Activated naive CD8-positive, alpha-beta T cell treated with anti-CD3 and anti-CD28 coated beads, Interleukin-2, amount 10 ng/mL, durations not matched to agents 7 days and 5 days (primary cell): ENCODE measurements at places on chromosomes 6 and 20. TPM values are rescaled to one million over a fixed set of nuclear protein-coding genes. Genes with fewer than 3 reads are reported as not detected.

GRCh38 chr6:168992446-168993144 lies 261.1 kb downstream of the THBS2 start:
- H3K4me3 ChIP-seq, result no peak overlapping the region
- H3K27me3 ChIP-seq, result no peaks in the 10 kb centered on the region
- H3K4me1 ChIP-seq, result no peaks in the 10 kb centered on the region
- no peak overlapping the region for H3K27ac ChIP-seq
- no peaks in the 10 kb centered on the region for H3K36me3 ChIP-seq

GRCh38 chr6:168155193-168155592 lies 76.2 kb upstream of the FRMD1 start:
- H3K27ac ChIP-seq, result no peak overlapping the region
- H3K4me3 ChIP-seq, result no peak overlapping the region
- peaks cover 5% of the 10 kb centered on the region for H3K27me3 ChIP-seq
- no peaks in the 10 kb centered on the region for H3K36me3 ChIP-seq
- no peak for DNase-seq

DNA sequence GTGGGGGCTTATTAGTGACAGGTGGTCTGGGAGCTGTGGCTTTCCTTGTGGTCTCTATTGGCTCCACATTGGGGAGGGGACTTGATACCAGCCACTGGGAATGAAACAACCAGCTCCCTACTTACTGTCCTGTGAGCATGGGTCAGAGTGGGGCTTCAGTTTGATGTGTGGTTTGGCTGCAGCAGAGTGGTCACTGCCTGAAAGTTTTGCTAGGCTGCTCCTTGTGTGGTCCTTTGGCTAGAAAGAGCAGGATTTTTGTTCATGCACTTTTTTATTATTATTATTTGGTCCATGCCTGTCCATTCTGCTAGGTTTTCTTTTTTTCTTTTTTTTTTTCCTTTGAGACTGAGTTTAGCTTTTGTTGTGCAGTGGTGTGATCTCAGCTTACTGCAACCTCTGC lies 7.5 kb upstream of the TMEM14B start:
- DNase-seq, result no peak
- no peaks in the 10 kb centered on the region for H3K27me3 ChIP-seq
- H3K27ac ChIP-seq, result no peak overlapping the region
- H3K36me3 ChIP-seq, result peaks cover 4% of the 10 kb centered on the region
- no peak overlapping the region for H3K4me3 ChIP-seq

DNA sequence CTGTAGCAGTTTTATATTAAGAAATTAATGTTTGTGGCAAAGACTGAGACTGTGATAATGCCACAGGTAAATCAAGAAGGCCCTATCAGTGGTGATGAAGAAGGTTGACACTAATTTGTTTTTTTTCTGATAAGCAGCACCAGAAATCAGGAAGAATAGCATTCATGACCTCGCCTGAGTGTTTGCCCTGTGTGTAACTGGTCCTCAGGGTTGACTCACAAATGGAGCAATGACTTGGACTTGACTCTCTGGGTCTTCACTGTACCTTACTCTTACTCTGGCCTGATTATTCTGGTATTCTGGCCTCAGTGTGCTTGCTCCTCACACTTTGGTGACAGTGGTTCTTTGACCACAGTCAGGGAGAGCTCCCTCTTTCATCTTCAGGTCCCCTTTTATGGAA lies 243.9 kb downstream of the HAO1 start:
- no peak overlapping the region for H3K27ac ChIP-seq
- no peak overlapping the region for H3K4me3 ChIP-seq
- no peaks in the 10 kb centered on the region for H3K27me3 ChIP-seq
- no peaks in the 10 kb centered on the region for H3K4me1 ChIP-seq
- no peaks in the 10 kb centered on the region for H3K36me3 ChIP-seq

- H3K4me3 ChIP-seq, result no peak overlapping the region
- H3K27ac ChIP-seq, result no peak overlapping the region
- peaks cover 3% of the 10 kb centered on the region for H3K36me3 ChIP-seq
Measured at GRCh38 chr6:139439349-139439748, 64.9 kb upstream of the CITED2 start.

- no peaks in the 10 kb centered on the region for H3K4me1 ChIP-seq
- H3K27me3 ChIP-seq, result no peaks in the 10 kb centered on the region
- no peak overlapping the region for H3K4me3 ChIP-seq
- no peak for DNase-seq
- H3K27ac ChIP-seq, result no peak overlapping the region
Measured at GRCh38 chr6:146985111-146985510, 219.1 kb upstream of the STXBP5 start.

GRCh38 chr20:64188091-64188490 lies 23.8 kb downstream of the MYT1 start:
- H3K27ac ChIP-seq, result no peak overlapping the region
- DNase-seq, result no peak
- peaks cover 5% of the 10 kb centered on the region for H3K27me3 ChIP-seq
- no peaks in the 10 kb centered on the region for H3K36me3 ChIP-seq

GRCh38 chr6:44867571-44868334 lies 460.4 kb upstream of the RUNX2 start:
- H3K4me3 ChIP-seq, result peak overlapping the region; percentile 54
- H3K36me3 ChIP-seq, result peaks cover 34% of the 10 kb centered on the region
- peak overlapping the region; percentile 71 for H3K27ac ChIP-seq
- no peaks in the 10 kb centered on the region for H3K27me3 ChIP-seq
- H3K4me1 ChIP-seq, result peaks cover 21% of the 10 kb centered on the region

GRCh38 chr20:62796699-62797491 lies 622 bp downstream of the MRGBP start:
- H3K27ac ChIP-seq, result peak overlapping the region; percentile 85
- H3K4me3 ChIP-seq, result peak overlapping the region; percentile 87
- H3K4me1 ChIP-seq, result peaks cover 7% of the 10 kb centered on the region

- DNase-seq, result no peak
- no peaks in the 10 kb centered on the region for H3K27me3 ChIP-seq
- H3K27ac ChIP-seq, result no peak overlapping the region
- H3K4me1 ChIP-seq, result no peaks in the 10 kb centered on the region
Measured at GRCh38 chr6:153073841-153074240, 57.2 kb downstream of the RGS17 start.

DNA sequence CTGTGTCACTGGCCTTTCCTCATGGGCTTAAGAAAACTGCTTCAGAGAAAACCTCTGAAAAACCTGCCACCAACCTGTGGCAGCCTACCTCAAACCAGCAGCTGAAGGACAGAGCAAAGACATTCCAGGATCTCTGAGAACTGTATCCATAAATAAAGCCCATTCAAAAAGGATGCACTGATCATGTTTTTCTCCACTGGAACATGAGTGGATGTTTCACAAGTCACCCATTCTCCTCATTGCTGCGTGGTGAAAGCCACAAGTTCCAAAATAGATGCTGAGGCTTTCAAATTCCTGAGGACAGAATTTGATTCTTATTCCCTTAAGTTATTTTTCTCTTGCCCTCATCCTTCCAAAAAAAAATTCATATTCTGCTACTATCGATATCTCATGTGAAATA lies 280.6 kb downstream of the KHDC1L start:
- DNase-seq, result no peak
- H3K27me3 ChIP-seq, result no peaks in the 10 kb centered on the region
- no peak overlapping the region for H3K27ac ChIP-seq
- H3K4me3 ChIP-seq, result no peak overlapping the region
- H3K36me3 ChIP-seq, result no peaks in the 10 kb centered on the region

DNA sequence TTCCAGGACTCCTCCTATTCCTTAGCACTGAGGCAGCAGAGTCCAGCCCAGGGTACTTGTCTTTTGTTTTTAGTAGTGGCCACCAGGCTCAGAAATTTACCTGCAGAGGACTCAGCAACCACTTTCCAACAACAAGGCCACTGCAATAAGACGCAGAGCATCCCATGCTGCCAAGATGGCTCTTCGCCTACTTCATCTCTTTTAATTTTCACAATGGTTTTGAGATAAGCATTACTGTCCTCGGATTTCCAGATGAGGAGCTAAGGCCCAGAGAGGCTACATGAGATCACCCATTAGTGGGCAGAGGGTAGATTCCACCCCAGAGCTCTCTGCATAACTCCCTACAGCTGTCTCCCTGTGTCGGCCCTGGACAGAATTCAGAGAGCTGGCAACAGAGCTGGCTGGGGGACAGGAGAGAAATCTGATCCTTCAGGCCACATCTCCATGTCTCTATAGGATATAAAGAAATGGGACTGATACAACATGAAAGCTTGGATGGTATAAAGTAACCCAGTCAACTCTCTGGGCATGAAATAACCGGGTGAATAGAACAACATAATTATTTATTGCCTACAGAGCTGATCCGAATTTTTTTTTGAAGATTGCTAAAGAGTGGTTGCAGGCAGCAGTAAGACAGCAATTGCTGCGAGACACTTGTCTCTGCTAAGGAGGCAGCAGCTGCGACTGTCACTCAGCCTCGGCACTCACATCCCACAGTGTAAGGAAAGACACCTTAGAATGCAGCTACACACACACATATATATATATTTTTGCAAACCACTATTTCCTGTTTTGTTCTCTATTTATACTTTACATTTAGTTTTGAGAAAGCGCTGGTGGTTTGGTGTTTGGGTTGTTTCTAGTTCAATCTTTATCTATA lies 37.2 kb downstream of the SCML4 start:
- peak overlapping the region; percentile 87 for H3K27ac ChIP-seq
- peaks cover 51% of the 10 kb centered on the region for H3K4me1 ChIP-seq
- no peak for DNase-seq
- no peaks in the 10 kb centered on the region for H3K27me3 ChIP-seq
- peaks cover 10% of the 10 kb centered on the region for H3K36me3 ChIP-seq
- peak overlapping the region; percentile 75 for H3K4me3 ChIP-seq

DNA sequence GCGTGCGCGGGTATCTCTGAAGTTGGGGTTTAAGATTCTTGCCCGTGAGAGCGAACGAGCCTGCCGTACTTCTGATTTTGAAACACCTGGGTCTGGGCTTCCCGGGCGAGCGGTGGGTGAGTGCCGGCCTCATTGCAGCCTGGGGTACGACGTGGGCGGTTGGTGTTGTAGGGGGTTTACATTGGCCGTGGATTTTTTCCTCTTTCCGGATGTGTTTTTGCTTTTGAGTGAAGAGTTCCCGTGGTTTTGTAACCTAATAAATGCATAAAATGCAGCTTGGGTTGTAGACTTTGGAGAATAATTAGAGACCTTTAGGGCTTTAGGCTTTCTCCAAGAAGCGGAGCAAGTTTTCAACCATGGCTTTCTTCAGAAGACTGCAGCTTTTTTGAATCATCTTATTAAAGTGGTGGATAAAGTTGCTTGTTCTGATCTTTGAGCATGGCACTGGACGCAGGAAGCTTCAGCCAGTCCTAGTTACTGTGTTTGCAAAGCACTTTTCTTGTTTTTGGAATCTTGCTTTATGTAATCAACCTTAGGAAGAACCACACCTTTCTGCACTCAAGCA lies 314 bp downstream of the FARS2 start:
- H3K36me3 ChIP-seq, result peaks cover 10% of the 10 kb centered on the region
- peak overlapping the region; percentile 95 for H3K4me3 ChIP-seq
- no peak for DNase-seq

DNA sequence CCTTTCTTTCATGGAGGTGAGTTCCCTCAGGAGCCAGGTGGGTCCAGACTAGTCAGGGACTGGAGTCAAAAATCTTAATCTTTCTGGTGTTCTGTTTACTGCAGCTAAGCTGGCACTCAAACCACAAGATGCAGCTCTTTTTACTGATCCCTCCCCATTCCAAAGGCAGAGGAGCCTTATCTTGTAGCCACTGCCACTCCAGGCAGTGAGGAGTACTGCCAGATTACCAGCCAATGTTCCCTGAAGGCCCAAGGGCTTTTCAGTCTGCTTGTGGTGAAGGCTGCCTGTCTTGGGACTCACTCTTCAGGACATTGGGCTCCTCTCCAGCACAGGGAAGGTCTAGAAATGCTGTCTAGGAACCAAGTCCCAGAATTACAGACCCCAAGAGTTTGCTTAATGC lies 490.4 kb upstream of the ADGRB3 start:
- H3K27ac ChIP-seq, result no peak overlapping the region
- H3K36me3 ChIP-seq, result no peaks in the 10 kb centered on the region
- no peaks in the 10 kb centered on the region for H3K27me3 ChIP-seq
- no peaks in the 10 kb centered on the region for H3K4me1 ChIP-seq
- H3K4me3 ChIP-seq, result no peak overlapping the region

DNA sequence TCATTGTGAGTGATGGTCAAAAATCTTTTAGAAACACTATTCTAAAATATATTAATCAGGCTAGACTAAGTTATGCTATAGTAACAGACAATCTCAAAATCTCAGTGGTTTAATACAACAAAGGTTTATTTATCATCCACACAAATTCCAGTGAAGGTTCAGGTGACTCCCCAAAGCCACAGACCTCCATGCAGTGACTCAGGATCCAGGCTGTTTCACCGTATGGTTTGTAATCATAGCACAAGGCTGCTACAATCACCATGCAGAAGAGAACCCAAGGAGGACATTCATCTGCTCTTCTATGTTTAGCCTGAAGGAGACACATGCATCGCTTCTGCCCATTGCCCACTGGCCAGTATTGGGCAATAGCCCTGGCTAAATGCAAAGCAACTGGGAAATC lies 46.2 kb downstream of the BFSP1 start:
- no peaks in the 10 kb centered on the region for H3K36me3 ChIP-seq
- no peak overlapping the region for H3K4me3 ChIP-seq
- no peak overlapping the region for H3K27ac ChIP-seq

GRCh38 chr6:153023977-153024708 lies 21.6 kb upstream of the MTRF1L start:
- no peak overlapping the region for H3K4me3 ChIP-seq
- peak; percentile 38 for DNase-seq
- H3K4me1 ChIP-seq, result peaks cover 1% of the 10 kb centered on the region
- H3K36me3 ChIP-seq, result no peaks in the 10 kb centered on the region
- peaks cover 13% of the 10 kb centered on the region for H3K27me3 ChIP-seq

DNA sequence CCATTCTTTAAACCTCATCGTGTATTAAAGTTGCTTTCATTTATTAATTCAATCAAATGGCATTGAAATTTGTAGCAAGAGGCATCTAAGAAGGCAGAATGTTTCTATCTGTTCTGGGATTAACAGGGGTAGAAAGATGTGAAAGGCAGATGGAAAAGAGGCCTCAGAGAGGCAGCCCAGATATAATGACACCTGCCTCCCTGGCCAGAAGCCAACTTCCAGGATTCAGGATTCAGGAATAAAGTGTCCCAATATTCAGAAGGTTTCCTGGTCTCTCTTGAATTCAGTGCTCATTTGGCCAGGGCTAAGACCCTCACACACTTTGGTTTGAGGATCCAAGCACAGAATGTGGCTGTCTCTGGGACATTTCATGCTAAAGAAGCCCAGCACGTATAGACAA lies 39.9 kb downstream of the HLA-B start:
- H3K27me3 ChIP-seq, result peaks cover 48% of the 10 kb centered on the region
- H3K36me3 ChIP-seq, result no peaks in the 10 kb centered on the region
- DNase-seq, result no peak
- no peak overlapping the region for H3K4me3 ChIP-seq

The ADGRF1 gene
- not detected for total RNA-seq

The TRERF1 gene
- total RNA-seq, result 21.6 TPM

The FKBP5 gene
- total RNA-seq, result 78.6 TPM

The GATA5 gene
- total RNA-seq, result not detected

The RAB23 gene
- 2.1 TPM for total RNA-seq

The GHRH gene
- not detected for total RNA-seq

The SMLR1 gene
- not detected for total RNA-seq

The RPRD1B gene
- total RNA-seq, result 39.2 TPM
